ENCODE measurements at places on chromosomes 2 and 18. TPM values are rescaled to one million over a fixed set of nuclear protein-coding genes. Genes with fewer than 3 reads are reported as not detected.

- no peak for DNase-seq
These were observed 35.7 kb upstream of the TAF4B start for GRCh38 chr18:26190506-26190905.

Gene RTP5
- not detected for total RNA-seq

DNA sequence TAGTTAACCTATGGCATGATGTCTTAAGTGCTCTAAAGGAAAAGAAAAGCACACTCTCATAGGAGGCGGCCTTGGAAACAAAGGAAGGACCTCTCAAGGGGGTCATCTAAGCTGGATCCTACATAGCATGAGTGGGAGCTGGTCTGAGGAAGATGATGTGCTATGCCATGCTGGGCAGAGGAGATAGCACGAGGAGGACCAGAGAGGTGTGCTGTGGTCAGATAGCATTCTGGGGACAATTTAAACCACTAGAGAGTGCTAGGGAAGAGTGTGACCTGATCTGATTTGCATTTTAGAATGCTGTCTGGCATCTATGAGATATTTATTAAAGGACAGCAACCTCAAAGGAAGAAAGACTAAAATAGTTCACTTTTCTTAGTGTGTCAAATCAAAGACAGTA, 910.1 kb upstream of the CELF4 start:
- DNase-seq: no peak

Gene B3GNT7
- total RNA-seq: 7.3 TPM

- DNase-seq: no peak
These were observed 72.9 kb upstream of the VRK2 start for GRCh38 chr2:57973621-57974186.

- DNase-seq: peak; percentile 59
These were observed 854.5 kb upstream of the CRIM1 start for GRCh38 chr2:35501076-35501475.

- DNase-seq: peak; percentile 77
These were observed 232.8 kb downstream of the GRB14 start for GRCh38 chr2:164388511-164388910.

Gene FHL2
- total RNA-seq: 363 TPM

GRCh38 chr2:213733893-213734292, 449.6 kb downstream of the SPAG16 start:
- no peak for DNase-seq

GRCh38 chr2:84132370-84132769, 326.7 kb downstream of the SUCLG1 start:
- no peak for DNase-seq

Gene GCFC2
- 16.7 TPM for total RNA-seq

DNA sequence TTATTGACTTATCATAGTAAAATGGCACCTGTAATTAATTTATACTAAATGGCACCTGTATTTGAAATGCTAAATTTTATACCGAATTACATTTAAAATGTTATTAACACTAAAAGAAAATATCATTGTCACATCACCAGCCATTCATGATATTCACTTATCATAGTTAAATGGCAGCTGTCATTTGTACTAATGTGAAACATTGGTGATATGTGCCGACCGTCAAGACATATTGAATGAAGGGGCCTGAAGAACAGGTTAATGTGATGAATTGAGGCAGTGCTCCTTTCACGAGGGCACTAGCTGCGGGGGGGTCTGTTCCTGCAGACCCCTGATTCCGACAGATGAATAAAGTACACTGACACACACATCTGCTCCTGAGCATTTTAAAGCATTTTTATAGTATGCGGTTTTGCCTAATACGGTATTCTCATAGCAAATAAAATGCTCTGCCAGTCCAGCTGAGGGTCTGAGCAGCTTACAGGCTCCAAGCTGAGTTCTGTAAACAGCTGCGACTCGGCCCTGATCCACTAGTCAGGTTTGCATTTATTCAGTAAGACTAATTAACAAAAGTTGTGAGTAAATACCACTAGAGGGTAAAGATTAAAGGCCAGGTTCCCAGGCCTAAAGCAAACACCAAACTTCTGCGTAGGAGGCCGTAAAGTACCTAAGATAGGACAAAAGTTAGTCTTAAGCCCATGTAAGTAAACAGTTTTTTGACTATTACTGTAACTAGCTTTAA, 593.4 kb upstream of the NETO1 start:
- no peak for DNase-seq

GRCh38 chr2:203605302-203605701, 70.2 kb upstream of the RAPH1 start:
- DNase-seq: no peak

GRCh38 chr2:224242561-224242960, 159.3 kb downstream of the FAM124B start:
- DNase-seq: no peak

Gene UGT1A10
- not detected for total RNA-seq

DNA sequence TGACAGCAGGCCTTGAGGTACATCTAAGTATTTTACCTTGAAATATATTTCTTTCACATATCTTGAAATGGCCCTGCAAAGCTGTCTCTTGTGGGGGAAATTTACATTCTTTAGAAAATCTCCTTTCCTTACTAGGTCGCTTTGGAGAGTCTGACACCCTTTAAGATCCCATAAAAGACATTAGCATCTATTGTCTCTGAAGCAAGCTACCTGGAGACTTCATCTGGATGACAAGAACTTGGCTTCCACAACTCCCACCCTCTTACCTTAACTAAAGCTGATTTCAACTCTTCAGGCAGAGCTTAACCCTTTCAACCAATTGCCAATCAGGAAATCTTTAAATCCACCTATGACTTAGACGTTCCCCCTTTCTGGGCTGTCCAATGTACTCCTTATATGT, 219.3 kb downstream of the PIEZO2 start:
- DNase-seq: no peak

Gene ANO7
- total RNA-seq: 2.5 TPM

Gene MOCOS
- 7.5 TPM for total RNA-seq

Gene FKBP7
- total RNA-seq: 0.99 TPM

GRCh38 chr18:46333431-46334135, 229.4 kb downstream of the HAUS1 start:
- peak; percentile 45 for DNase-seq

GRCh38 chr18:41771973-41772372, 183.1 kb upstream of the PIK3C3 start:
- no peak for DNase-seq

Gene DLX1
- total RNA-seq: 1.9 TPM

GRCh38 chr2:227161947-227162346, 2.1 kb downstream of the COL4A4 start:
- DNase-seq: no peak

GRCh38 chr2:33765122-33765521, 166.0 kb upstream of the FAM98A start:
- no peak for DNase-seq

DNA sequence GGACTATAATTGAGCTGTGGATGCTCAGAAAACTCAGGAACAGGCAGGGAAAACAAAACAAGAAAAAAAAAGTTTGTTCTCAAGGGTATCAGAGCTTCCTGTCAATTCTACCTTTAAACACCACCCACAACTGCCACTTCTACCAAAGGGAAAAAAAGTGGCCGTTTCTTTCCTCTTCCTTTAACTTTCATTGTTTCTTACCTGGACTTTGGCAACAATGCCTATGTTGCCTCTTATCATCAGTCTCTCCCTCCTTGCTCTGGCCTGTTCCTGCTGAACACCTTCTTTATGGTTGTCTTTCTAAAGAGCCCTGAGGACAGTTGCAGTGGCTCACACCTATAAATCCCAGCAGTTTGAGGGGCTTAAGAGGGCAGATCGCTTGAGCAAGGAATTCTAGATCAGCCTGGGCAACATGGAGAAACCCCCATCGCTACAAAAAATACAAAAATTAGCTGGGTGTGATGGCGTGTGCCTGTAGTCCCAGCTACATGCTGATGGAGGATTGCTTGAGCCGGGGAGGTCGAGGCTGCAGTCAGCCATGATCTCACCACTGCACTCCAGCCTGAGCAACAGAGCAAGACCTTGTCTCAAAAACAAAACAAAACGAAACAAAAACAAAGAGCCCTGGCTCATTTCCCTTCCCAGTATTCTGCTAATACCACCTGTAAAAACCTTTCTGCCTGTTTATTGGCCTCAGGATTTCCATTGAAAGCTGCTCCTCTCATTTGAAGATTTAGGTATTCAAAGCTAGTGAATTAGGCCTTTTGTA, 18.0 kb upstream of the NR4A2 start:
- DNase-seq: no peak

Gene ARHGEF33
- total RNA-seq: 0.33 TPM

Gene SAG
- total RNA-seq: not detected

- DNase-seq: no peak
These were observed 4.2 kb downstream of the TFPI start for GRCh38 chr2:187549951-187550555.

Gene ABCG8
- not detected for total RNA-seq

- no peak for DNase-seq
These were observed 9.8 kb downstream of the RMDN2 start for GRCh38 chr2:37934591-37935513.

GRCh38 chr2:173584676-173585458, 230.2 kb downstream of the CDCA7 start:
- DNase-seq: no peak

Gene OXER1
- not detected for total RNA-seq

GRCh38 chr2:41896186-41896846, 151.5 kb upstream of the PKDCC start:
- DNase-seq: no peak

GRCh38 chr18:63180971-63181376, 138.6 kb downstream of the BCL2 start:
- DNase-seq: no peak

GRCh38 chr2:105600037-105600442, 144.7 kb upstream of the NCK2 start:
- no peak for DNase-seq

DNA sequence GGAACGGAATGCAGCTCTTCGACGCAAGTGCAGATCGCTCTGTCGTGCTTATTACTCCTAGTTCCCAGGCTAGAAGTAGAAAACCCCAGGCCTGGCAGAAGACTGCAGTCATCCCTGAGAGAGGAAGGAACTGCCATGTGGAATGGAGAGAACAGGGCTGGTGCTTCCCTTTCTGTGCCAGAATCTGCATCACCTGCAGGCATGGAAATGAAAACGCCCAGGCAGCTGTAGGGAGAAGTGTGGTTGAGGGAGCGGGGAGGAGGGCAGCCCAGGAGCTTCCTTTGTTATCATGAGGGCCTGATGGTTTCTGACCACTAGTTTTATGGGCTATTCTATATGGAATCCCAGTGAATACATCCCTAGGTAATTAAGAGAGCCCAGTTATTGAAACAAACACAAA, 79.4 kb upstream of the SMIM21 start:
- peak; percentile 14 for DNase-seq

DNA sequence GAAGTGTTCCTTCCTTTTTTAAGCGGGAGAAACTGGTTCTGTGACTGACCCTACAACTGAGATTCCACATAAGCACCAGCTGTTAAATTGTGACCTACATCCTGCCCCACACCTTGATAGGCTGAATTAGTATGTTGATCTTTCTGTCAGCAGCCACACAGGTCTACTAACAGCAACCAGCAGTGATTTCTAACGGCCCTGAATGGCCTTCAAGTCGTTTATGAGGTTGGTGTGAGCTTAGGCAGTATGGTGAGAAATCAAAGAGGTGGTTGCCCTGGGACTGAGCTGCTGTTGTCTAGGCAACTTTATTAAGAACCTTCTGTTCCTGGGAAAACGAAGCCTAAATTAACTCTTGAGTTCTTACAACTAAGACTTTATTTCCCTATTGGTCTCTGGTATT, 197.2 kb upstream of the FSHR start:
- no peak for DNase-seq

- DNase-seq: no peak
These were observed 308.4 kb upstream of the GCFC2 start for GRCh38 chr2:76019128-76019527.

DNA sequence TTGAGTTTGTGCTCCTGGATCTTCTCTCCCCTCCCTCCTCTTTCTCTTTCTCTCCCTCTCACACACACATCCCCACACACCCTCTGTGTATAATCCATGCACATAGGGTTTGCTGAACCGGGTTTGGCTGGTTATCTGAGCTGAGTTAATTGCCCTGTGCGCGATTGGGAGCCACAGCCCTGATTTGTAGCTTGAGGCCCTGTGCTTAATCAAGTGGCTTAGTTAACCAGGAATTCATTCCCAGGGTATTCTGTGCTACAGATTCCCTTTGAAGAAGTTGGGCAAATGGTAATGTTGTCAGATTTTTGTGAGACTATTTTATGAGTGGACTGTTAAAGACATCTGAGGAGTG, 6.2 kb downstream of the PARD3B start:
- DNase-seq: no peak

Gene CAPN14
- total RNA-seq: 0.21 TPM

DNA sequence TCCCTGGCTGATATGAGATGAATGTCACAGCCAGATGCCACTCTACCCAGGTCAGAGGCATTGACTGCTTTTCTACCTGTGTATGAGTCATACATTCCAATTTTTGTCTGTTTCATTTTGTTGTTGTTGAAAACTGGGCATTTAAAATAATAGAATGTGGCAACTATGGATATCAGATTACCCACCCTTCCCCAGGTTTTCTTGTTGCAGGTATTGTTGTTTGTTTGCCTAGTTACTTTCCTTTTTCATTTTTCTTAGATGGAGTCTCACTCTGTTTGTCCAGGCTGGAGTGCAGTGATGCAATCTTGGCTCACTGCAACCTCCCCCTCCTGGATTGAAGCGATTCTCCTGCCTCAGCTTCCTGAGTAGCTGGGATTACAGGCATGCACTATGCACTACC, 70.2 kb downstream of the LRRC30 start:
- peak; percentile 46 for DNase-seq

GRCh38 chr2:128765811-128766210, 447.1 kb upstream of the HS6ST1 start:
- DNase-seq: no peak

Gene ST8SIA5
- total RNA-seq: not detected

GRCh38 chr2:46996300-46996843, 80.8 kb upstream of the MCFD2 start:
- no peak for DNase-seq

Gene CHRNG
- not detected for total RNA-seq

GRCh38 chr2:1186421-1186820, 226.8 kb upstream of the TPO start:
- DNase-seq: no peak

GRCh38 chr2:188524519-188525113, 232.9 kb downstream of the GULP1 start:
- DNase-seq: peak; percentile 28

GRCh38 chr2:224272237-224272910, 129.5 kb downstream of the FAM124B start:
- DNase-seq: no peak

GRCh38 chr2:112996635-112997034, 8.6 kb upstream of the IL36A start:
- DNase-seq: no peak

Gene CLHC1
- 17.2 TPM for total RNA-seq

Gene SGPP2
- total RNA-seq: 3.6 TPM

Gene CRYGC
- not detected for total RNA-seq

GRCh38 chr2:158725441-158725891, 69.7 kb upstream of the DAPL1 start:
- DNase-seq: no peak

- no peak for DNase-seq
These were observed 134.0 kb upstream of the CCDC68 start for GRCh38 chr18:55093295-55093694.

- no peak for DNase-seq
These were observed 290.8 kb downstream of the GBX2 start for GRCh38 chr2:235877275-235877802.
